ENCODE measurements at places on chromosomes 4 and X.

DNA sequence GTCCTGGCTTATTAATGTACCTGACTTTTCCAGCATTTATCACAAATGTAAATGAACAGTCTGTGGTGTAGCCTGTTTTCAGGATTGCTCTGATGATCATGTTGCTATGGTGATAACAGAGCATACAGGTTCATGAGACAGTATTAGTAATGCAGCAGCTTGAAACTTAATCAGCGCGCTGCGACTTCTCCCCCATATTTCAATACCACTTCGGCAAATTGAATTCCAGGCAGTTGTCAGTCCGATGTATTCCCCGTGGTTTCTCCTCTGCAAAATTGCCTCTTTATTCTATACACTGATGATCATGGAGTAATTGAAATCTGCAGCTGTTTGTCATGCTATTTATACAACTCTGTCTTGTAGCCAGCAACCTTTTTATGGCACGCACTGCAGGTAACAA, 239.3 kb downstream of the C4orf33 start:
- DNase-seq, result no peak
- no peaks in the 10 kb centered on the region for H3K36me3 ChIP-seq
- no peaks in the 10 kb centered on the region for H3K27me3 ChIP-seq
- no peaks in the 10 kb centered on the region for H3K4me1 ChIP-seq
- H3K4me3 ChIP-seq, result no peak overlapping the region

DNA sequence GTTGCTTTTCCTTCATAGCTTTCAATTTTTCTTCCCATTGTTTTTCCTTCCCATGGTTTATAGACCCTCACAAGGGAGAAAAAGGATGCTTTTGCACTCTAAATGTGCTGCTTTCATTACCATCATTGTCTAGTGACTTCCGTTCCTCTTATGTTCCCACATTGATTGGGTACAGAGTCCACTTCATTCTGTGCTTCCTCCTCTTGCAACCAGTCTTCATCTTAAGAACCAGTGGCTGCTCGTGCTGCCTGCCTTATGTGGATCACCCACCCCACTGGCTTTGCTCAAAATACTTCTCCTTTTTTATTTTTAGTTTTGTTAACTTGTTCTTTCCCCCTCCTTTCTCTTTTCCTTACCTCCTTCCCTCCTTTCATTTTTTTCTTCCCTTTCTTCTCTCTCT, 76.5 kb upstream of the BOD1L1 start:
- H3K27me3 ChIP-seq, result no peaks in the 10 kb centered on the region
- no peak for DNase-seq
- no peaks in the 10 kb centered on the region for H3K36me3 ChIP-seq
- no peak overlapping the region for H3K27ac ChIP-seq

GRCh38 chr4:3524349-3524748, 7.9 kb downstream of the LRPAP1 start:
- peaks cover 11% of the 10 kb centered on the region for H3K4me1 ChIP-seq
- no peak overlapping the region for H3K27ac ChIP-seq
- DNase-seq, result no peak

GRCh38 chr4:825971-826330, at the start of gene CPLX1:
Gene CPLX1, minus strand, starts transcription at chr4:826129. Its CDS starts 1,607 bp downstream, at chr4:824522.
- DNase-seq, result no peak
- no peak within 1 kb of the TSS for H3K4me3 ChIP-seq
- no peaks in the 10 kb centered on the region for H3K4me1 ChIP-seq
- no peak within 1 kb of the TSS for H3K27ac ChIP-seq
- H3K36me3 ChIP-seq, result no peaks in the 10 kb centered on the region

GRCh38 chr4:157896726-157897125, 276.1 kb downstream of the GASK1B start:
- no peaks in the 10 kb centered on the region for H3K36me3 ChIP-seq
- no peak overlapping the region for H3K4me3 ChIP-seq
- no peak for DNase-seq
- no peaks in the 10 kb centered on the region for H3K4me1 ChIP-seq
- no peak overlapping the region for H3K27ac ChIP-seq
- H3K27me3 ChIP-seq, result no peaks in the 10 kb centered on the region

- H3K4me1 ChIP-seq, result peaks cover 48% of the 10 kb centered on the region
- peak; percentile 78 for DNase-seq
- no peaks in the 10 kb centered on the region for H3K27me3 ChIP-seq
- H3K4me3 ChIP-seq, result no peak overlapping the region
Observed at GRCh38 chrX:71098302-71098701, 2.7 kb downstream of the FOXO4 start.

- peaks cover 5% of the 10 kb centered on the region for H3K27me3 ChIP-seq
- H3K4me1 ChIP-seq, result no peaks in the 10 kb centered on the region
- DNase-seq, result no peak
- no peaks in the 10 kb centered on the region for H3K36me3 ChIP-seq
Observed at GRCh38 chr4:37279894-37280592, 35.5 kb downstream of the NWD2 start.

- no peaks in the 10 kb centered on the region for H3K36me3 ChIP-seq
- no peak for DNase-seq
- no peaks in the 10 kb centered on the region for H3K27me3 ChIP-seq
Observed at GRCh38 chr4:67871867-67872266, 11.9 kb downstream of the TMPRSS11D start.

DNA sequence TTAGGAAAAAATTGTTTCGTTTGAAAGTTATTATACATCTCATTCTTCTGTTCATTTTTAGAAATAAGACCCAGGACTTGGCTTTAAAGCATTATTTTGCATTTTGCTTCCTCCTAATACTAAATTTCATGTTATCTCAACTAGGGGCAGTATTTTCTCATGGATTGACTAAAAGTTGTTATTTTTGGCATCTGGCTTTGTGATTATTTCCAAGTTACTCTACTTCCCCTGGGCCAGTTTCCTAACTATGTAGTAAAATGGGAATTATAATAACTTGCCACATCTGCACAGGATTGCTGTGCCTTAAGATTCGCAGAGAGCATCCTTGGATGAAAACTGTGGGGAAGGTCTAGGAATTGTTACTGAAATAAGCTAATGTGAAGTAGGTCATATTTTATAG, 3.0 kb downstream of the RBPJ start:
- DNase-seq, result no peak
- no peak overlapping the region for H3K27ac ChIP-seq
- peaks cover 30% of the 10 kb centered on the region for H3K4me1 ChIP-seq
- no peaks in the 10 kb centered on the region for H3K36me3 ChIP-seq

GRCh38 chr4:60400593-60400992, 799.5 kb upstream of the ADGRL3 start:
- no peaks in the 10 kb centered on the region for H3K4me1 ChIP-seq
- no peaks in the 10 kb centered on the region for H3K36me3 ChIP-seq
- H3K4me3 ChIP-seq, result no peak overlapping the region
- H3K27ac ChIP-seq, result no peak overlapping the region
- no peak for DNase-seq
- H3K27me3 ChIP-seq, result no peaks in the 10 kb centered on the region

DNA sequence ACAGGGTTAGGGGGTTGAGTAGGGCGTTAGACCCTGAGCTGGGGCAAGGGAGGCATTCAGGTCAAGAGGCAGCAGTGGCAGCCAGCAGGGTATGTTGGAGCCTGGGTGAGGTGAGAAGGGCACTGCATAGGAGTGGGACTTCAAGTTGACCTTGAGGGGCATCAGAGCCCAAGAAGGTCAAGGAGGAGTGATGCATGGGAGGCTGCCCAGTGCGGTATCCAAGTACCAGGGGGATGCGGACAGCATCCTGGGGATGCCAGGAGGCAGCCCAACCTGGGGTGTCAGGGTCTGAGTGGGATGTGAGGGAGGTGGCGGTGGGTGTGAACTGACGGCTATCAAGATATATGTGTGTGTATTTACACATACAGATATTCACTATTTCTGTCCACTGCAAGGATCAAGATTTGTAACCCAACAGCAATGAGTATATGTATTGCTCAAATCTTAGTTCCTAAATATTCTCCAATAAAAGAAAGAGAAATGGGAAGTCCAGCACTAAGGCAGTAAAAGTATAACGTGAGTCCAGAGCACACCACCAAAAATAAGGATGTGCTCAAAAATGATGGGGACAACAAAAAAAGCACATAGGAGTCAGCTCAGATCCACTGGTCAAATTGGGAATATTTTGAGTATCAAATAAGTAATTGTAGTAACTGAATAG, 9.8 kb upstream of the DCLK2 start:
- H3K27me3 ChIP-seq, result no peaks in the 10 kb centered on the region
- no peaks in the 10 kb centered on the region for H3K4me1 ChIP-seq
- no peak for DNase-seq
- H3K36me3 ChIP-seq, result no peaks in the 10 kb centered on the region

DNA sequence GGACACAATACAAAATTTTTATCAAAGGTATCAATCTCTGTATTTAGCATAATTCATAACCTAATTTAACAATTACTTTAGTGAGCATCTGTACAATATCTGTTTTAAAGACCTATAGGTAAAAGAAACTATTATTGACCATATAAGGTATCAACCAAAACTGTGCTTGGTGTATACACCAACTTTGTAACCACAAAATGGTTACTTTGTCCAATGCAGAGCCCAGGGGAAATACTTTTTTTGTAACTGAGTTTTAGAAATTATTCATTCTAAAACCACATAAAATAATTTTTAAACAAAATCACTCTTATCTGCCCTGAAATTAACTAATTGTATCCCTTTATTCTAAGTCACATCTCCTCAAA, 5.0 kb downstream of the CXXC4 start:
- no peak for DNase-seq
- H3K4me3 ChIP-seq, result no peak overlapping the region
- no peak overlapping the region for H3K27ac ChIP-seq
- peaks cover 10% of the 10 kb centered on the region for H3K27me3 ChIP-seq
- peaks cover 16% of the 10 kb centered on the region for H3K4me1 ChIP-seq
- H3K36me3 ChIP-seq, result no peaks in the 10 kb centered on the region

DNA sequence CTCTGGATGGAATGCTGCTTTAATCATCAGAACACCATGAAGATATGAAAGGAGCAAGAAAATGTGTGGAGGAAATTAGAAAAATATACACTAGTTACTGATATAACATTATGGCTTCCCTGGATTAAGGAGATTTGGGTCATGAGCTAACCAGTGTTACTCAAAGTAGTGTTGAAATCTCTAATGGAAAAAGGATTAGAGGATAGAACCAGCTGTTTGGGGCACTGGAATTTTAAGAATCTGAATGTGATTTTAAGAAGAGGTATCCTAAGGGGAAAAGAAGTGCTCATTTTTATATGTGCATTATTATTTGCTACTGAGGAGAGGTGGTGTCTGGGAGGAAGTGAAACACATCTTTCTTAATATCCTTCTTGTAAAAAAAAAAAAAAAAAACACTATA, 164.1 kb upstream of the PPARGC1A start:
- no peaks in the 10 kb centered on the region for H3K36me3 ChIP-seq
- DNase-seq, result no peak
- no peaks in the 10 kb centered on the region for H3K27me3 ChIP-seq
- no peak overlapping the region for H3K27ac ChIP-seq
- no peaks in the 10 kb centered on the region for H3K4me1 ChIP-seq
- H3K4me3 ChIP-seq, result no peak overlapping the region

GRCh38 chr4:8549352-8549931, 30.8 kb upstream of the GPR78 start:
- no peak overlapping the region for H3K4me3 ChIP-seq
- H3K27ac ChIP-seq, result no peak overlapping the region
- no peaks in the 10 kb centered on the region for H3K4me1 ChIP-seq
- DNase-seq, result no peak

- no peaks in the 10 kb centered on the region for H3K27me3 ChIP-seq
- H3K4me3 ChIP-seq, result no peak overlapping the region
- no peaks in the 10 kb centered on the region for H3K36me3 ChIP-seq
Observed at GRCh38 chrX:49673394-49673793, 22.4 kb downstream of the PAGE1 start.

DNA sequence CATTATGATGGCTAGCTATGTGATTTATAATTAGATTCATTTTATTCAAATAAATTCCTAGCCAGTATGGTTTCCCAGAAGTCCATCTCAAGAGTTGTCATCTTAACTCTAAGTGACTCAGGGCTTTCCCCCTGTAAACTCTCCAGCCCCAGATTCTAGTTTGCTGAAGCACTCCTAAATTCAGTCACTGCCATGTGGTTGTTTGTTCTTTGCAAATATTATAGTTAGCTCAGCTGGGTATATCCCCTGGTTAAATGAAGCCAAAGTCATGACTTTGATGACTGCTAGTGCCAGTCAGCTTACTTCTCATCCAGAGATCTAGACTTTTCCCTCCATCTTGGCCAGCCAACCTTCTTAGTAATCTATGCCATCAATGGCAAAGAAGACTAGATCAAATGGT, 126.0 kb downstream of the GRIA3 start:
- H3K27ac ChIP-seq, result no peak overlapping the region
- no peak for DNase-seq
- no peak overlapping the region for H3K4me3 ChIP-seq
- H3K4me1 ChIP-seq, result no peaks in the 10 kb centered on the region

GRCh38 chr4:187668526-187669082, 327.0 kb upstream of the ZFP42 start:
- H3K4me1 ChIP-seq, result no peaks in the 10 kb centered on the region
- H3K27ac ChIP-seq, result no peak overlapping the region
- no peak for DNase-seq
- no peak overlapping the region for H3K4me3 ChIP-seq
- H3K27me3 ChIP-seq, result no peaks in the 10 kb centered on the region

DNA sequence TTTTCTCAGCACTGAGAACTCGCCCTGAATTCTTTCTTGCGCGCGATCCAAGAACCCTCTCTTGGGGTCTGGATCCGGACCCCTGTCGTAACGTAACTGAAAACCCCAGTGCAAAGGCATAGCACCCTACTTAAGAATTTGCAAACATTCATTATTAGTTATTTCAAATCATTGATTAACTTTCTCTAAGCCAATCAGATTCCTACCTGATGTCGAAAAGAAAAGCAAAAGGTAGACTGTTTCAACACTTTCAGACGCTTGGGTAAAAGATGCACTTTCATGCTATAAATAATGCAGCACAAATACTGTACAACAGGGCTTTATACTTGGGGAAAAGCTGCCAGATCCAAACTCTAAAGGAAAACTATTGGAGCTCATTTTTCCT, 817 bp upstream of the WDR19 start:
- H3K27ac ChIP-seq, result peak overlapping the region; percentile 62
- peak overlapping the region; percentile 50 for H3K4me3 ChIP-seq
- no peak for DNase-seq

GRCh38 chrX:134718966-134719317, 60.7 kb upstream of the PLAC1 start:
- no peak overlapping the region for H3K27ac ChIP-seq
- no peak overlapping the region for H3K4me3 ChIP-seq
- peak; percentile 55 for DNase-seq
- H3K4me1 ChIP-seq, result peaks cover 13% of the 10 kb centered on the region
- no peaks in the 10 kb centered on the region for H3K36me3 ChIP-seq

DNA sequence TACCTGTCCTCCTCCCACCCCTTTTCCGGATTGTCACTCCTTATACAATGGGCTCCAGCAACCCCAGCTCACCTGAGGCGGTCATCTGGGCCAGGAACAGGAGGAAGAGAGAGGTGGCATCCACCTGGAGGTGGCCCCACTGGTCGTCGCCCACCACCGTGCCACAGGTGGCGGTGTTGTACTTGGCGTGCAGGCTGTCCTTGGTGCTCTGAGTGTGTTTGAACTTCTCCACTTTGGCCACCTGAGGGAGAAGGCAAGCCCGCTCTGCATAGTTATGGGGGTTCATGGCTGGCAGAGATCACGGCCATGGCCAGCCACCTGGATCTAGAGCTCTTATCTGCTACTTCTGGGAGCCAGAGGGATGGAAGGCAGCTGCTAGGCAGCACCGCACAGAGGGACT, 32.9 kb downstream of the PHKA2 start:
- no peak overlapping the region for H3K4me3 ChIP-seq
- H3K36me3 ChIP-seq, result peaks cover 22% of the 10 kb centered on the region
- DNase-seq, result no peak
- H3K27ac ChIP-seq, result no peak overlapping the region

Data from DND-41 (cell line).